Nucleus accumbens (tissue), 56 donors: ENCODE measurements at places on chromosomes 4 and X.

DNA sequence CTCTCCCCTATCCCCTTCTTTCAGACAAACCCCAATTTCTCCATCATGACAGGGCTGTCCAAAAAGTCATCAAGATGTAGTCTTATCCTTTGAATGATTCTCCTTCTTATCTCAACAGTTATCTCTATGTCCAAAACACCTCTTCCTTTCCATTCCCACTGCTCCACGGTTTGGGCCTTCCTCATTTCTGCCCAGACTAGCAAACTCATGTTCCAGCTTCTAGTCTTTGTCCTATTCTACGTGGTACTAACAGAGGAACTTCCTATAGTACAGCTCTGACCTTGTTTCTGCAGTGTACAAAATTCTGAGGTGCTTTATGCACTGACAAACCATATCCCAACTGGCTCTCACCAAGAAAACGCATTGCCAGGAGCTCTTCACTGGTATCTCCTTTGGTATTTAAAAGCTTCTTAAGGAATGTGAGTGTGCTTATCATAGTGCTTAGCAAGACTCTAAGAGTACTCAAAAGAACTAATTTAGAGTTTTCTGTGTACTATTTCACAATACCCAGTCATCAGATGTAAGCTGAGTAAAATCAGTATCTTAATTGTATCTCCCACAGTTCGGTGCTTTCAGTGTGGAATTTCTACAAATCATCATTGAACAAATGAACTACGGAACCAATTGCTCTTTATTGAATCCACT, 65.5 kb downstream of the MAML3 start:
- DNase-seq = no peak

DNA sequence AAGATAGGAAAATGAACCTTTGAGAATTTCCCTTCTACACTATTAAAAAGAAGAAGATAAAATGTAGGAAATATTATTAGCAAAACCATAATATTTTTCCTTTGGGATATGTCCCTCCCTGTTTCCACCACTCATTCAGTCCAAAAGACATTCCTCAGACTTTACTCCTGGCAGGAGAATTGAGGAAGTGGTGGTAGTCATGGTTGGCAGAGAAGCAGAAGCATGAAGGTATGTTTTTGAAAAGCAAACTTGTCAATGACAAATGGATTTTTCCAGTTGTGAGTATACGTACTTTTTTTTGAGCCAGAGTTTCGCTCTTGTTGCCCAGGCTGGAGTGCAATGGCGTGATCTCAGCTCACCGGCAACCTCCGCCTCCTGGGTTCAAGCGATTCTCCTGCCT, 13.7 kb downstream of the STAG2 start:
- DNase-seq = no peak

DNA sequence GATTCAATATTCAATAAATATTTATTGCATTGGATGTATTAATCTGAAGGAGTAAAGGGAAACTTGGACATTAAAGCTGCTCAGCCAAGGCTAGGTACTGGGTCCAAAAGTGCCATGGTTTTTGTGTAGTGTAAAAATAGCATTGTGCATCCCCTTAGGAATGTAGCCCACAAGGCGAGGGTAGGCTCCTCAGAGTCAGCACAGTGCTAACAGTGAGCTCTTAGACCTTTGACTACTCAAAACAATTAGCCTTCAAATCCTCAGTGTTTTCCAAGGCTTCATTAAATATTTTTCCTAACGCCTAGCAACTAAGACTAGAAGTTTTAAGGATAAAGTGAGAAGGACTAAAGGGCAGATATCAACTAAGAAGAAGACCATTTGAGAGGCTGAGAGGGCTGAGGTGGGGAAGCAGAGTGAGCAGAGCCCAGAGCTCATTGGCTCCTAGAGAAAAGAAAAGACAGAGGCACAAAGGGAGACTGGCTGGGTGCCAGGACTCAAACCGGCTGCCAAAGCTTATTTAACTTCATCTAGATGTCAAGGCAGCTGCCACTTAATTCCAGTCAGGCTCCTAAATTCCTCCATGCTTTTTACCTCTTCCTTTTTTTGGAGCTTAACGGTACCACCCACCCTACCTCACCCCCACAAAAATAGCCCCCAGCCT, 17.0 kb downstream of the PRKG2 start:
- no peak for DNase-seq

GRCh38 chr4:13900780-13901179, 273.3 kb upstream of the BOD1L1 start:
- DNase-seq = no peak

GRCh38 chrX:50812995-50813842, 775 bp downstream of the SHROOM4 start:
- DNase-seq = no peak
